ENCODE measurements at places on chromosomes 2 and 18. TPM values are rescaled to one million over a fixed set of nuclear protein-coding genes. Genes with fewer than 3 reads are reported as not detected.

- DNase-seq = no peak
Observed at GRCh38 chr2:152630466-152630865, 86.8 kb downstream of the PRPF40A start.

DNA sequence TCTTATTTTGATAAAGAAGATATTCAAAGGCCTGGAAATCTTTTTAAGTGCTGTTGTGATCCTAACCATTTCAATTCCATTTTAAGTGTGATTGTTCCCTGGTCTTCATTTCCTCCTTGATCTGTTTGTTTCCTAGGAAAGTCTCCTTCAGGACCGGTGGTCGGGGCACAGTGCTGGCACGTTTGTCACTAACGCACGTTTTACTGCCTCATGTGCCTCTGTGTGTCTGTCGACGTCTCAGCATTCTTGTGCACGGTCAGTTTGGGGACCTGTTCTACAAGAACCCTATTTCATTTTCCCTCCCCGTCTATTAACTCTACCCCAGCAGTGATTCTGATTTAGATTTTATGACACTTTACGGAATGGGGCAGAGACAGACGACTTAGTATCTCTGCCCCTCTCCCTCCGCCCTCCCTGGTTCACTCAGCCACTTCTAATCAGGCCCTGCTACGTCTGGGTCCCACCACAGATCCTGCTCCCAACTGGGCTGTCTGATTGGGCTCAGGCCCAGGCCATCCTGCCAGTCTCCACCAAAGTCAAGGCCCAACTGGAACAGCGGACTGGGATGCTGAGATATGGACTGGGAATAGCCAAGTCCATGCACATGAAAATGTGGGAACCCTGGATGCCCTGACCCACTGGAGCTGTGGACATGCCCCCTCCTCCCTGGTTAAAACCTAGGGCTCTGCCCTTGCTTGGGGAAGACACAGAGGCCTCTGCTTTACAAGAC lies 95.6 kb downstream of the TWIST2 start:
- DNase-seq = no peak

The STAT1 gene
- total RNA-seq = 68.6 TPM

GRCh38 chr2:55296393-55296792 lies 27.4 kb upstream of the MTIF2 start:
- no peak for DNase-seq

The DNAH6 gene
- total RNA-seq = 0.46 TPM

DNA sequence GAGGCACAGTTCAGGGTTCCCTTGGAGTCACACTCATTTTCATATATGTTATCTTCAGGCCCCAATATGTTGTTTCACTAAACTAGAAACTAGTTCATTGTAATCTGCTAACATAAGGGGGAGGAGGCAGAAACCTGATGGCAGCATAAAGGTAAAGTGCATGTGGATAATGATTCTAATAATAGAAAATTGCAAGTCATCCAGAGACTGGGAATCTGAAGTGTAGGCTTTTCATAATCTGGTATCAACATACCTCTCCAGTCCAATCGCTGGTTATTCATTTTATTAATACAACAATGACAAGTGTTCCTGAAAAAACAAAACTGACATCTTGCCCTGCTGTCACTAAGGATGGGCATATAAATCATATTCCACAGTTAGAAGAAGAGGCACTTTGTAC lies 326.3 kb upstream of the ZNF804A start:
- no peak for DNase-seq

- no peak for DNase-seq
Observed at GRCh38 chr2:40457837-40458236, 5.9 kb upstream of the SLC8A1 start.

DNA sequence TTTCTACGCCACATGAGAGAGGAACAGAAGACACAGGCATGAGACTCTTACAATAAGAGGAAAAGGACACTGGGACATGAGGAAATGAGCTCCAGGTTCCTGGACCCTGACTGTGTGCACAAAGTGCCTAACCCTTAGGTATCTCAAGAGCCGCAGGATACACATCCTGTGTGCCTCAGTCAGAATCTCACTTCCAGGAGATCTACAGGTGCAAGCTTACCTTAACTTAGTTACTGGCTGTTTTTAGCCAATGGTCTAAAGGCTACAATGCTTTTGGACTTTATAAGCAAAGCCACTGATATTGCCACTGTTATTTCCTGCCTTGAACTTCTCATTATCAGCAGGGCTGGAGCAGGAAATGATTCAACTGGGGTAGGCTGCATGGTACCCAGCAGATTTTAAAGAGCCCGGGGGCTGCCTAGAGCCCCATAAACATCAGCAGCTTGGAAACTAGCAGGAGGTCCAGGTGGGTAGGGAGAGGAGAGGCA lies 254.4 kb downstream of the ZNF521 start:
- DNase-seq = no peak

DNA sequence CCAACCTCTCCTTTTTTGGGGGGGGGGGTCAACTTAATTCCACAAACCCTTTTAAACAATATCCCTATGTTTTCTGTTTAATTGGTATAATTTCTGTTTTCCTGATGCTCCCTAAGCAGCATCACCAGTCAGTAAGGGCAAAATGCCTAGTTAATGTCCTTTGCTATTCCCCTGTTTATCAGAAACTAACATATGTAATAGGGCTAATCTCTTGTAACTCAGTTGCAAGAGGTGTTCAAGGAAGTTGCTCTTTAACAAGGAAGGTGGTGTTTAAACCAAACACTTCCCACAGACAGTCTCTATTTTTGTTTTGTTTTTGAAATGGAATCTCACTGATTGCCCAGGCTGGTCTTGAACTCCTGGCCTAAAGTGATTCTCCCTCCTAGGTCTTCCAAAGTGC lies 6.5 kb upstream of the COQ10B start:
- DNase-seq = no peak

The PAPOLG gene
- 10.8 TPM for total RNA-seq

GRCh38 chr2:16026816-16027501 lies 86.6 kb downstream of the MYCN start:
- no peak for DNase-seq

DNA sequence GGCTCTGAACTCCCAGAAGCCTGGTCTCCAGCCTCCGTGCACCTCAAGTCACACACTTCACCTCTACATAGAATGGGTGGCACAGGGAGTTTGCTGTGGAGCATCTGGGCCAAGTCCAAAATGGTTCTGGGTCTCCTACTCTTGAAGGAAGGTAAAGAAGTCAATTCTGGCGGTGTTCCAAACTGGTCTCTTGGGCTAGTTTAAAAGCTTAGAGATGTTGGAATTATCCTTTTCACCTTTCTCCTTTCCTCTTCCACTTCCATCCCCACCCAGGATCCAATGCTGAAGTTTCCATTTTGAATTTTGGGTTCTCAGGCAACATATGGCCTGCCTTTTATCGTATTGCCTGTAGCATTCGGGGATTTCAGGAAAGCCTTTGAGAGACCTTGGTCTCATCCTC lies 325.2 kb downstream of the PDE11A start:
- no peak for DNase-seq
